ENCODE measurements at places on chromosomes 5 and 9.

GRCh38 chr9:33256236-33256635, 8.3 kb downstream of the BAG1 start:
- DNase-seq = no peak

- no peak for DNase-seq
Observed at GRCh38 chr5:38853753-38854470, 8.1 kb downstream of the OSMR start.

DNA sequence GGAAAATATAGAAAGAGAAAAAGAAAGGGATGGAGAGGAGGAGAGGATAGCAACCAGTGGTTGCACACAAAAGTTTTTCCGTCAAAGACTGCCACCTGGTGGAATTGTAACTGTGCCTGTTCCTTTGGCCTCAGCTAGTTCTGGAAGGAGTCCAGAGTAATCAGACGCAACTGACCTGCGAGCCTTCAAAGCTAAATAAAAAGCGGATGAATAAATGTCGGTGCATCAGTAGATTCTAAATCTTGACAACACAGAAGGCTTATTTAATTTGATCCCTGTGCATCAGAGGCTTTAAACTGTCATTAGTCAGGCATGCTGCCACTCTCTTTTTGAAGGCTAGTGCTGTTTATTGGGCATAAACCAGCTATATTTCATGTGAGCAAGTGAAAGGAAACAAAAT, 132.9 kb upstream of the ACO1 start:
- DNase-seq = peak; percentile 0

DNA sequence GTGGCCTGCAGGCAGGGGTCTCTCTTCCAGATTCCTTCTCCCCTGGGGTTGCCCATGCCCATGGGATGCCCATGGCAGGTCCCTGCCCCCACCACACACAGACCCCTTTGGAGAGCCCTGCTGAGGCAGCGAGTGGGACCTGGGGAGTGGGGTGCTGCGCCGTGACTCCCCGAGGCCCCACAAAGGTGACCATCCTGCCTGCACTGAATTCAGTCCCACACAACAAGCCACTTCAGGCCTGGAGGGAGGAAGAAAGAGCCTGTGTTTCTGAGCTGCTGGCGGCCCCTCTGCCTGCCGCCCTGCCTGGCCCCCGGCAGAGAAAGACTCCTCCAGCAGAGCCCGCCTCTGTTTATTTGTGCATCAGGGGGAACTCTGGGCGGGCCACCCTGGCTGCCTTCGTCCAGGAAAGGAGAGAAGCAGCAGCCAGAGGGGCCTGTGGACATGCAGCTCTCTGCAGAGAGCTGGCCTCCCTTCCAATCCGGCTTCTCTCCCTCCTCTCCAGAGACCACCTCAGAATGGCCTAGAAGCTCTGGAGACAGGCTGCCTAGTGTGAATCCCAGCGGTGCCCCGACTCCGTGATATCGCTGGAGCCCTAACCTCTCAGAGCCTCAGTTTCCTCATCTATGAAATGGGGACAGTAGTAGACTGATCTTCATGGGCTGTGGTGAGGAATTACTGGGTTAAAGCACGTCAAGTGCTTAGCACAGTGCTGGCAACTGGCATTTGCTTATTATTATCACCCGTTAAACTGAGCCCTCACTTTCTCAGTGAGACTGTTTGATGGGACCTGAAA, 72.9 kb downstream of the COL27A1 start:
- no peak for DNase-seq

GRCh38 chr5:166509085-166509484, 1782.4 kb upstream of the WWC1 start:
- DNase-seq = no peak

DNA sequence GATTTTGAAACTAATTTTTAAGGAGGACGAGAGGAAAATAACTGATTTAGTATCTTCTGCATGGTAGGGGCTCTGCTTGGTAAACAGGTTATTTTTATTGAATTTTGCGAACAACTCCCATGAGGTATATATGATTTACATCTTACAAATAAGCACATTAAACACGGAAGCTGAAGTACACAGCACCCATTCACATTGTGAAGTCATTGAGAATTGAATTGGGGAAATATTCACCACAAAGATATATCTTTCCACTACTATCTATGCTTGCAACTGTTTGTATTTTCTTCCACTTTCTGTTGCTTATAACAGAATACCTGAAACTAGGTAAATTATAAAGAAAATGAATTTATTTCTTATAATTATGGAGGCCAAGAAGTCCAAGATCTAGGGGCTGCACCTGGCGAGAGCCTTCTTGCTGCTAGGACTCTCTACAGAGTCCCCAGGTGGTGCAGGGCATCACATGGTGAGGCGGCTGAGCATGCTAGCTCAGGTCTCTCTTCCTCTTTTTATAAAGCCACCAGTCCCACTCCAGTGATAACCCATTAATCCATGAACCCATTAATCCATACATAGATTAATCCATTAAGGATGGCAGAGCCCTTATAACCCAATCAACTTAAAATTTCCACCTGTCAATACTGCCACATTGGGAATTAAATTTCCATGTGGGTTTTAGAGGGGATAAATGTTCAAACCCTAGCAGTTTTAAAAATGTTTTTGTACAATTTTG, 79.0 kb upstream of the ZNF608 start:
- DNase-seq = no peak

DNA sequence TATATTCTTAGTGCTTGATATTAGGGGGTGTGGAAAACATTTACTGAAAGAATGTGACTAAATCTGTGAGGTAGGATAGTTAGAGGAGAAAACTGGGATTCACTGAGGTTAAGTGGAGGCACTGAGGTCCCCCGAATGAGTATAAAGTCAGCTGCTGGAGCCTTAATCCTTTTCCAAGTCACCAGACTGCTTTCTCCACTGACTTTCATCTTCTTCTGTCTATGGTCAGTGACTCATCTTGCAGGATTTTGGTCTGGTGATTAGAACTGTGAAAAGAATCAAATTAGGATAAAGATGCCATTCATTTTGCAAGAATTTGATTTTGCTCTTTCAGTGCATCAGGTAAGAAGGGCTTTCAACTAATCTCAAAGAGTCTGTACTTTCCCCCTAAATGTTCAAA, 89.3 kb upstream of the ALDH1A1 start:
- no peak for DNase-seq

DNA sequence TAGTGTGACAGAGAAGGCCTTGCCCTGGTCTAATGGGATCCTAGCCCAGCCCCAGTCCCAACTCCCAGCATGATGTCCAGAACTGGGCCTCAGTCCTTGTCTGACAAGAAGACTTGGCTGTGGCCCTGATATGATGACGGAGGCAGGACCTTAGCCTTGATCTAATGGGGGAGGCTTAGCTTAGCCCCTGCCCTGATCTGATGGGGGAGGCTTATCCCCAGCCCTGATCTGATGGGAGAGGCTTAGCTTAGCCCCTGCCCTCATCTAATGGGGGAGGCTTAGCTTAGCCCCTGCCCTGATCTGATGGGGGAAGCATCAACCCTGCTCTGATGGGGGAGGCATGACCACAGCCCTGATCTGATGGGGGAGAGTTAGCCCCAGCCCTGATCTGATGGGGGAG, 3.7 kb downstream of the PKN3 start:
- no peak for DNase-seq

- no peak for DNase-seq
Observed at GRCh38 chr5:117551236-117551635, 976.6 kb upstream of the SEMA6A start.

GRCh38 chr5:102855681-102856388, 100.7 kb downstream of the PAM start:
- DNase-seq = no peak

GRCh38 chr9:87120610-87121009, 173.3 kb upstream of the GAS1 start:
- no peak for DNase-seq

GRCh38 chr5:55645304-55645703, 66.8 kb downstream of the SLC38A9 start:
- no peak for DNase-seq

DNA sequence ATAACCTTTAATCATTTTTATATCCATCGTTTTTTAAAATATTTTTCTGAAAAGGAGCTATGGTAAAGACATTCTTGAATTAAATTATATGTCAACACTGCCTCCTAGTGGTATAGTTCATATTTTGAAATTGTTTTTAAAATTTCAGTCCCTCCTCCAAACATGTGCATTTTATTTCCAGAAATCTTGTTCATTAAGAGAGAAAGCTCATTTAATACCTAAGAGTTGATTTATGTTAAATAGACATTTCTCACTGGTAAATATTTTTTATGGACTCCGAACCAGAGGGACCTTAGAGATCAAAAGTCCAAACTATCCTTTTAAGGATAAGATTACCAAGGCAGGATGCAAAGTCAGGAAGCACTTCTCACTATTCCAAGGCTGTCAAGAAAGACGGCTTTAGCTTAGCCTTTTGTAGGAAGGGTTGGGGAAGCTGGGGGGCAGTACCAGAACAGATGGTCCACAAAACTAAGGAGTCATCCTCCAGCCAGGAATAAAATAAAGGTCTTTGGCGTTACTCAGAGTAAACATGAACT, 21.6 kb downstream of the BHMT start:
- peak; percentile 4 for DNase-seq

- no peak for DNase-seq
Observed at GRCh38 chr5:131268758-131269370, 5.0 kb downstream of the CDC42SE2 start.

GRCh38 chr5:169369130-169369529, 68.2 kb upstream of the SLIT3 start:
- DNase-seq = no peak

- no peak for DNase-seq
Observed at GRCh38 chr5:53311681-53312080, 168.7 kb upstream of the FST start.

GRCh38 chr5:168378741-168379140, 87.3 kb downstream of the WWC1 start:
- no peak for DNase-seq

DNA sequence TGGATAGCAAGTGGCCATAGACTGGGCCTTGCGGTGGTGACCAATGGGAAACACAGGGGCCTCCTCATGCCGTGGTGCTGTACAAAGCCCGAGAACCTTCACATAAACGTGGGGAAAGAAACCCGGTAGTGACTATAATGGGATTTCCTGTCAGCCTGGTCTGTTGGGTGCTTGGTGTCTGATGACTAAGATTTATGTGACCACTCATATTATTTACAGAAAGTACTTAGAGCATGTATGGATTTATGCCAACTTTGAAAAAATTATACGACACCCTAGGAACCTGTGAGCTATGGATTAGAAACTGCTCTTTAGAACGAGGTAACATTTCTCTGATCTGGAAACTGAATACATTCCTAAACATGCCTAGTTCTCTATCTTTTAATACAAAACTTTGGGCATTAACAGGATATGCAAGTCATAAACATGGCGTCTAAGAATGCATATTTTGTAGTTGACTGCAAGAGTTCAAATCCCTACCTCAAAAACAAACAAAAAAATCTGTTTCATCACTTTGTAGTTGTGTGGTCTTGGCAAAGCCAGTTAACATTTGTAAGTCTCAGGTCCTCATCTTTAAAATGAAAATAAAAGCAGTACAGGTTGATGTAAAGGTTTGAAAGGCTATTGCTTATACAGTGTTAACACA, 85.4 kb downstream of the TMEM167A start:
- DNase-seq = no peak

- DNase-seq = peak; percentile 10
Observed at GRCh38 chr9:38423973-38424843, at the start of gene IGFBPL1. TSS of gene IGFBPL1 (minus strand) at chr9:38424454. CDS start at chr9:38424424, 30 bp downstream.

- no peak for DNase-seq
Observed at GRCh38 chr5:177429248-177430040, 3.0 kb downstream of the GRK6 start.

DNA sequence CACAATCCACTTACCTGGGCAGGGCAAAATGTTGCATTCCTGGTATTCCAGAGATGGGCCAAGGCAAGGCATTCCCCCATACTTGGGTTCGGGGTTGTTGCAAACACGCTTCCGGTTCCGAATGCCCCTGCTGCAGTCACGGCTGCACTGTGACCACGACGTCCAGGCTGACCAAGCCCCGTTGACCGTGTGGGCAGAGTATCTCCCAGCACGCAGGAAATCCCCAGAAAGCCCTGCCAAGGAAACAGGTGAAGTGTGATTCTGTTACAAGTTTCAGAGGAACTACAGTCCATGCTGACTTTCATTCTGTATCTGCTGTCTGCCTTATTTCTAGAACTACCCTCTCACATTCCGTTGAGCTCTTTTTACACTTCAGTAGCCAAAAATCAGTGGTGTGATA, 483.0 kb downstream of the SEMA5A start:
- DNase-seq = no peak

- peak; percentile 26 for DNase-seq
Observed at GRCh38 chr5:158881091-158881880, 218.4 kb downstream of the EBF1 start.

GRCh38 chr5:176948458-176948857, 49.3 kb upstream of the HK3 start:
- no peak for DNase-seq

DNA sequence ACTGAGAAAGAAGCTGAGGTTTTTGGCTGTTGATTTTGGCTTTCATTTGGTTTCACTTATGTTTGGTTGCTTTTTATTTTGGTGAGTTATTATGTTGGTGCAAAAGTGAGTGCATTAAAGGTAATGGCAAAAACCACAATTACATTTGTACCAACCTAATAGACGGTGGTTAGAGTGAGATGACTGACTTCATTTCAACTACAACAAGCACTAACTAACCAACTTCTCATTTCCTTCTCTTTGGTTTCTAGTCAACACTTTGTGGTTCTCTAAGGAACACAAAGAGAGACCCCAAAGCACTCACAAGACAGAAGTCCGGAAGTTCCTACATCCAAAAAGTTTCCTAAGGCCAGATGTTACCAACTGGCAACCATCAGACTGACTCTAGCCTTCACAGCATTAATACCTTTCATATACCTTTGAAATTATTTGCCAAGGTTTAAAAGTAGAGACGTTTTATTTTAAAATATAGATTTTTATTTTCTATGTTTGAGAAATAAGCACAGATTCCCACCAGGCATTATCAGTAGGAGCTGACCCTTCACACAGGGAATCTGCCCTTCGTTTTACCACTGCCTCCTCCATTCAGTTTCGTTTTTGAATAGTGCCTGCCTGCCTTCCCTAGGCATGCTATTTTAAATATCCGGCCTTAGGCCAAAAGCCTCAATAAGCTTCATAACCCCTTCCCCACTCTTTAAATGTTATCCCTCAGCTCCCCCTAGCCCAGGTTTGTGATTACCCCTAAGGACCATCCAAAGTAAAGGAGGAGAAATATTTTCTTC, 301.1 kb upstream of the PTGER4 start:
- no peak for DNase-seq

Measured in NCI-H2107 (cell line).